ENCODE measurements at places on chromosomes 4 and X.

GRCh38 chr4:48300004-48300403 is 30.4 kb upstream of the TEC start:
- DNase-seq, result no peak

DNA sequence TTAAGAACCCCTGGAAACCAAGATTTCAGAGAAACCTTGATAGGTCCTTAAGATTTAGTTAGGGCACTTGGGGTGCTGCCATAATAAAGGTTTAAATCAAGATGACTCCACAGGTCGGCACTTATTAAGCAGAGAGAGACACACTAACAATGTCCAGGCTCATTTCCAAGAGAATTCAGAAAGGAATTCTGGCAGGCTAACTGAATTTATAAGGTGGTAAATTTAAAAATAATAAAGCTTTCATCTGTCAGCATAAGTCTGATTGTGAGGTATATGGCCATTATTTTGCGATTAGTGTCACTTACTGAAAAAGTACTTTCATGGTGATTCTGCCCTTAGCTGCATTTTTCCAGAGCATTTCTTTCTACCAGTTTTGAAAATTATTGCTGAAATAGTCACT is 472.7 kb downstream of the ARAP2 start:
- no peak for DNase-seq

GRCh38 chrX:149490100-149490499 is 15.0 kb downstream of the IDS start:
- DNase-seq, result no peak

DNA sequence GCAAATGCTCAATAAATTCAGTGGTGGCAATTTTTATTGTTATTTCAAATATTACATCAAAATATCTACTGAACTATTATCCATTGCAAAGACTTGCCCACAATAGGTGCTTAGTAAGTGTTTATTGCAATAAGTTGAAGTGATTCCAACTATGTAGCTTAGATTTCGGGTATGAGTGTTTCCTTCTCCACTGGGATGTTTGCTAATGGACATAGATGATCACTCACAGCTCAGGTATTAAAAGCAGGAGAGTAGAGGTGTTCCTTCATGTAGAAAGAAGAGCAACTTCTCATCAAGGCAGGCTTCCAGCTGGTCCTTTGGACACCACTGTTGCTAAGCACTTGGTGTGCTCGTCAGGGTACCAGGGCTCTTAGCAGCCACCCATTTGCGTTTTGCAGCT is 66.3 kb upstream of the MTM1 start:
- no peak for DNase-seq

GRCh38 chr4:158203436-158203835 is 6.8 kb upstream of the TMEM144 start:
- DNase-seq, result no peak

DNA sequence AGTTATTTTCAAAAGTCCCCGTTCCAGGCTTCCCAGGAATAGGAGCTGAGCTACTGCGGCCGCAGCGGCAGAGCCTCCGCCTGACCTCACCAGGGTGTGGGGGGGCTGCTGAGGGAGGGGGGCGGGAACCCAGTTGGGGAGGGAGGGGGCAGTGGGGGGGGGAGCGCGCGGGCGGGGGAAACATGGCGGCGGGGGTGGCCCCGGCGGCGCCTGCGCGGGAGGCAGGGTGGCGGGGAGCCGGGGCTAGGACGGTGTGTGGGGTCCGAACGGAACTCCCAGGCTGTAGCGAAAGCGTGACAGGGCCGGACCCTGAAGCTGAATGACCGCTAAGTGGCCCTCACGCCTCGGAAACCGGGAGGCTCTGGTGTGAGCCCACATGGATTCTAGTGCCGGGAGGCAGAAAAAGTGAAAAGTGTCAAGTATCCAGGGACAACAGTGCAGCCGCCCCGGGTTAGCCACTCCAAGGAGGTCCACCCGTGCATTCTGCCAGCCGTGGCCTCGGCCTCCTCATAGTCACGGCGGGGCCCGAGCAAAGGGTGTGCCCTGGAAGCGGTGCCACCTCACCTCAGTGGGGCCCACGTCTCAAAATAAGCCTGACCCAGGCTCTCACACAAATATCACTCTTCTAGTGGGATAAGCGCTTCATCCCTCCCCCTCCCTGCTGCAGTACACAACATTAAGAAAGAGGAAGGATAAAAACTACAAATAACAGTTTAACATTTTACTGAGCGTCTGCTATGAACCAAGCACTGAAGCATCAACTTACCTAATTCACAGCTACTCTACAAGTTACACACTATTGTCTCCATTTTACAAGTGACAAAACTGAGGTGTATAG is at the start of gene KLHL13:
TSS of gene KLHL13 (minus strand) at position 98 of the 838 bp plus-strand sequence. CDS start 88,337 bp downstream, outside the sequence.
- peak; percentile 41 for DNase-seq

DNA sequence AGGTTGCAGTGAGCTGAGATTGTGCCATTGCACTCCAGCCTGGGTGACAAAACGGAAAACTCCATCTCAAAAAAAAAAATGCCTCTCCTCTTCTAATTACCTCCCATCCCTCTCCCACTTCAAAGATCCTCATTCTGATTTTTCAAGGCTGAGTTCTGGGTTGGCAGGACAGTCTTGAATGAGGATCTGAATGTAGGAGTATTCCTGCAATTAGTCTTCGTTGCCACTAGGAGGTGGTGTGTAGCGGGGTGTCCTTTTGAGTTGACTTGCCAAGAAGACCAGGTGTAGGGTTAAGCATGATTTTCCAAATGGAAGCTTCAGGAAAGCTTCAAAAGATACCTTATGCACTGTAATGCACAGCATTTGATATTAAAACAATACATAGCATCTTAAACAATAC is 169.9 kb downstream of the ASMT start:
- DNase-seq, result no peak
